IMR-90 (cell line): ENCODE measurements at places on chromosomes 7 and 10. TPM values are rescaled to one million over a fixed set of nuclear protein-coding genes. Genes with fewer than 3 reads are reported as not detected.
A peak's percentile ranks its signal among the peaks of the same experiment; 100 is the strongest.

The PCLO gene
- total RNA-seq: under 0.01 TPM in 2 replicates

The DGKI gene
- 15.3 and 15.8 TPM in 2 replicates for total RNA-seq

The HKDC1 gene
- under 0.01 TPM in 1 of 2 replicates, not detected in the other for total RNA-seq

The PNLIP gene
- total RNA-seq: not detected in 2 replicates

The ZNF853 gene
- total RNA-seq: 3.3 and 3.4 TPM in 2 replicates

The EBLN1 gene
- total RNA-seq: not detected in 2 replicates

The FAM25A gene
- not detected in 2 replicates for total RNA-seq

The CALHM3 gene
- total RNA-seq: not detected in 2 replicates

- DNase-seq: peak; percentile 28
These were observed 460.3 kb downstream of the SUGCT start for GRCh38 chr7:40595129-40595528.

- no peak for DNase-seq
These were observed 77.9 kb upstream of the LRRN3 start for GRCh38 chr7:111012799-111013675.

DNA sequence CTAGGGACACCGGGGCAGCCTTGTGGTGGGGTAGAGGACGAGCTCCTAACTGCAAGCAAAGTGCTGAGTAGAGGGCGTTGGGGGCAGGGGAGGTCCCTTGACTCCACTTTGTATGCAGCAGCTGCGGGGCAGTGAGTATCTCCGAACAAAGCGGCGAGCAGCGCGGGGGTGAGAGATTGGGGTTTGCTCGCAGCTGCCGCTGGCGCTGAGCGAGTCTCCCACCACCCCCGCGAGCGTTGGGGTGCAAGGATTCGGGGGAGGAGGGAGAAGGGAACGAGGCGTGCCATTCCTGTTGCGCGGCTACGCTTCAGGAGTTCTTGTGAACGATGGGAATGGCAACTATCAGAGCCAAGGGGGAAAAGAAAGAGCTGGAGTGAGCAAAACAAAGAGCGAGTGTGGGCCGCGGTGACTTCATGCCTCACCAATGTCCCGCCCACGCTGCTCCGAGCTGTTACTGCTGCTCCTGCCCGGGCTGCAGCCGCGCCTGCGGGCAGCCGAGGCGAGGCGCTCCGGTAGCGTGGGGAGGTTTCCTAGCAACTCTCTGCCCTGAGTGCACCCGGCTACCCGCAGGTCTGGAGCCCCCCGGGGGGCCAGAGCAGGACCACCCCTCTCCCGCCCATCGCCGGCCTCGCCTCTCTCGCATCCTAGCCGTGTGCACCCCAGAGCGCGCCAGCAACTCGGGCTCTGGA is at the start of gene ITGB8:
TSS of gene ITGB8 (plus strand) at position 662 of the 689 bp plus-strand sequence. CDS start 907 bp downstream, outside the sequence.
- DNase-seq: peak; percentile 94

- DNase-seq: no peak
These were observed 23.7 kb upstream of the NUB1 start for GRCh38 chr7:151317936-151318335.

GRCh38 chr7:107262857-107263256 is 94.1 kb downstream of the HBP1 start:
- peak; percentile 6 for DNase-seq

DNA sequence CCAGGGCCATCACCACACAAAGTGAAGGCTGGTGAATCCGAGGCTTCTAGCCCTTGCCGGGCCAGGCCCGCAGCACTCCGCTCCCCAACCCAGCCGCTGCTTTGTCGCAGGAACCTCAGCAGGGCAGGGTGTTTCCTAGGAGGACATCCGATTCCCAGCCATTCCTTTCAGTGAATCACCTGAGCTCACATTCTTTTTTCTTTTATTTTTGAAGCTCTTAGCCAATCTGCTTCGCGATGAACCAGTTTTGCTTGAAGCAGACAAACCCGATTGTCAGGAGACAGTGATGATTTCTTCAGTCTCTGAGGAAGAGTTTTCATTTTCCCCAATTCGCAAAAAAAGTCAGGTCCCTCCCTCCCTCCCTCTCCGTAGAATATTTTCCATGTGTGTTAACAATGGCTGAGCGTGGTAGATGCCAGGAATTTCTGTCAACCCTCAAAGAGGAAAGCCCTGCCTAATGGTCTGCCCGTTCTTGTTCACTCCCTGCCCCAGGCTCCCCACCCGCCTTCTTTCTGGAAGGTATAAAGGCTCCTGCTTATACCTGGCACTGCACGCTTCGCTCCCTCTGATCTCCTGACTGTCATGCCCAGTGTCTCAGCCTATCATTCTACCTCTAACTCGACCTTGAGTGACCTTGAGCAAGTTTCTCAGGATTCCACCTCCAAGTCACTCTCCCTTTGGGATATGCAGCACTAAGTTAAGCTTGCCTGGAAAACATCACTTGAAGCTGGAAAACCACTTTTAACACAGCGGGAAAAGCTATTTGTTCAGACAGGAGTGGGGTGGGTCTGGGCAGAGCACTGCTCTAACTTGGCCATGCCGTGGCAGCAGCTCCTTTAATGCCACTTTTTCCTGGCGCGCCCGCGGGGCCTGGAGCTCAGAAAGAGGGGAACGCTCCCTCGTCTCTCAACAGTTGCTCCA is 35.1 kb downstream of the EGFR start:
- DNase-seq: peak; percentile 50

DNA sequence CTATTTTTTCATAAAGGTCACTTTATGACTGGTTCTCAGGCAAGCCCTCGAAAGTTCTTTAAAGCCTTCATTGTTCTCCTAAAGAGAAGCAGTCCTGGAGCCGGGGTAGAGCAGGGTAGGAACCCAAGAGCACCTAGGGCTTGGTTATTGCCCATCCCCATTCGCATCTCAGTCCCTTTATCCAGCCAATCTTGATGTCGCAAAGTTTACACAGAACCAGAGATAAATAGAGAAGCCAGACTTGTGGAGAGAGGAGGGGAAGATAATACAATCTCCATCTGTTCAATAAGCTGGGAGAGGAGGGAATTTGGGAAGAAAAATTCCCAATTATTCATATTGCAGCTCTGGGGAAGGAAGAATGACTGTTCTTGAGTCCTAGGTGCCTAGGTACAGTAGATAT is 6.4 kb upstream of the SRI start:
- DNase-seq: no peak

DNA sequence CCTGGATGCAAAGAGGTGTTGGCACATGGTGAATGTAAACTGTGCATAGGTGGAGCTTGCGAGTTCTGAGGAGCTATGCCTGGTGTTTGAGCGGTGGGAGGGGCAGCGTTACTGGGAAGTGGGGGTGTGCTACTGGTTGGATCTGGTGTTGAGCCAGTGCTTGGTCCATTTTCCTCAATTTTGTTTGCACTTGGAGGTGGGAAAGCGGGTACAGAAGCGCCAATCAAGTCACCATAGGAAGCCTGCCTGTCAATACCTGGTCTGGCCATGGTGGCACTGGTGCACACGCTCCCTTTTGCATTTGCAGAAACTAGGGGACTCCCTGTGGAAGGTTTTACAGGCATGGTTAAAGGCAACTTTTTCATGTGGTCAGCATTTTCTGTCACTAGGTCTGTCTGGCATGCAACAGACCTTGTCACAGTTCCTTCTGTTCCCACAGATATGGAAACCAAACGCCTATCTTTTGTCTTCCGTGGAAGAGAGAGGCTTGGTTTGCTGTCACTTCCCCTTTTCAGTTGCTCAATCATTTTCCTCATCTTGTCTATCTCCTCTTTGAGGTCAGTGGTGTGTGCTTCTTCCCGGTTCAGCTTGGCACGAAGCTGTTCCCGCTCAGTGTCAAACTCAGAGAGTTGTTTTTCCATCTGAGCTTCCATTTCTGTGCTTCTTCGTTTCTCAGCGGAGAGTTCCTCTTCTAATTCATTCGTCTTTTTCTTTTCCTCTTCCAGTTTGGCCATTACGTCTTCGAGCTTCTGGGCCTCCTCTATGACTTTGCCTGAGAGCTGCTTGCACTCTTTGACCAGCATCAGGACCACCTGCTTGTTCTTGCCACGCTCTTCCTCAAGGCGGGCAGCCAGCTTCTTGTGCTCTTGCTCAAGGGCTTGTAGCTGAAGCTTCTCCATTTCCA is 81.1 kb downstream of the CTTNBP2 start:
- no peak for DNase-seq

DNA sequence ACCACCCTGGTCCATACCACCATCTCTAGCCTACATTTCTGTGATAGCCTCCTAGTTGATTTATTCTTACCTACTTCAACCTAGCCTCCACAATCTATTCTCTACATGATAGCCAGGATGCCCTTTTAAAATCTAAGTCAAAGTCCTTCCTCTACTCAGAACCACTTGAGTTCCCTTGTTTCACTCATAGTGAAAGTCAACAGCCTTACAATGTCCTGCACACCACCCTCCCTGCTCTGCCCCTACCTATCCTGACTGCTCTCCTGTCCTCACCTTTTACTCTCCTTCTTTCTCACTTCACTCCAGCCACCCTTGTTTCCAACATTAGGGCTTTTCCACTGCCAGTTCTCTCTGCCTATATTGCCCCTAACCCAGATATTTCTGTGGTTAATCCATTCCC is 146.7 kb downstream of the GRM3 start:
- no peak for DNase-seq

DNA sequence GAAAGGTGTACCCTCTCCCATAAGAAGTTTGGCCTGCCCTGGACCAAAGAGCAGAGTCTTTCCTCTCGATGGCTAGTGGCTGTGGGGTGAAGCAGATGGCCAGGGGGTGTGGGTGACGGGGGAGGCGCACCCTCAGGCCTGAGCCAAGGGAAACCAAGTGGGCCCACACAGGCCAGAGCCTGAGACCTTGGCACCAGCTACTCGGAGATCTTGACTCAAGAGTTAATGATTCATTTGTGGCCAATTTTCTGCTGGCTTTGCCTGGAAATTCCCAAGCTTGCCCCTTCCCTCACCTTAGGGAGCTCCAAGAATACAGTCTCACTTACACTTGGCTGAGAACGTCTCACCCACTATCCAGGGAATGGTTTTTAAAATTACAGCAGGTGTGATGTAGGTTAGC is 42.7 kb downstream of the ZMIZ1 start:
- DNase-seq: peak; percentile 84

- no peak for DNase-seq
These were observed 54.6 kb downstream of the TMEM178B start for GRCh38 chr7:141128506-141128905.

- no peak for DNase-seq
These were observed 64.6 kb upstream of the PCBD1 start for GRCh38 chr10:70952921-70953320.

GRCh38 chr10:43128958-43129706 is 9.1 kb upstream of the CSGALNACT2 start:
- peak; percentile 98 for DNase-seq

DNA sequence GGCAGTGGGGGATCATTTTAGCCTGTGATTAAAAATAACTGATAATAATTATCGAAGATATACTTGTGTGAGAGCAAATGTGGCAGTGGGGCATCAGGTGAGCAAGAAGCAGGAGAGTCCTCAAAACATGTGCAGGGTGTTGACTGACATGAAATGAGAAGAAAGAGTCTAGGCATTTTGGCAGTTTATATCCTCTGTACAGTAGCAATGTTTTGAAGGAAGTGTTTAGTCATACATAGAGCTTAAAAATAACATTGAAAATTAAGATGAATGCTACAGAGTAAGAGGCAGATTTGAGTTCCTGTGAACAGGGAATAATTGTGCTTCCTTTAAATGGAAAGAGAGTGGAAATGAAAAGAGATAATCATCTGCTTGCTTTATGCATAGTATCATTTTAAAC is 47.4 kb downstream of the VPS50 start:
- DNase-seq: peak; percentile 5

- DNase-seq: no peak
These were observed 130.5 kb downstream of the WDR37 start for GRCh38 chr10:1186683-1186990.

GRCh38 chr7:94557215-94557614 is 47.6 kb downstream of the CASD1 start:
- no peak for DNase-seq

GRCh38 chr10:118621304-118621942 is 26.0 kb upstream of the PRLHR start:
- DNase-seq: no peak

- no peak for DNase-seq
These were observed 5.3 kb downstream of the ESYT2 start for GRCh38 chr7:158824028-158824427.

DNA sequence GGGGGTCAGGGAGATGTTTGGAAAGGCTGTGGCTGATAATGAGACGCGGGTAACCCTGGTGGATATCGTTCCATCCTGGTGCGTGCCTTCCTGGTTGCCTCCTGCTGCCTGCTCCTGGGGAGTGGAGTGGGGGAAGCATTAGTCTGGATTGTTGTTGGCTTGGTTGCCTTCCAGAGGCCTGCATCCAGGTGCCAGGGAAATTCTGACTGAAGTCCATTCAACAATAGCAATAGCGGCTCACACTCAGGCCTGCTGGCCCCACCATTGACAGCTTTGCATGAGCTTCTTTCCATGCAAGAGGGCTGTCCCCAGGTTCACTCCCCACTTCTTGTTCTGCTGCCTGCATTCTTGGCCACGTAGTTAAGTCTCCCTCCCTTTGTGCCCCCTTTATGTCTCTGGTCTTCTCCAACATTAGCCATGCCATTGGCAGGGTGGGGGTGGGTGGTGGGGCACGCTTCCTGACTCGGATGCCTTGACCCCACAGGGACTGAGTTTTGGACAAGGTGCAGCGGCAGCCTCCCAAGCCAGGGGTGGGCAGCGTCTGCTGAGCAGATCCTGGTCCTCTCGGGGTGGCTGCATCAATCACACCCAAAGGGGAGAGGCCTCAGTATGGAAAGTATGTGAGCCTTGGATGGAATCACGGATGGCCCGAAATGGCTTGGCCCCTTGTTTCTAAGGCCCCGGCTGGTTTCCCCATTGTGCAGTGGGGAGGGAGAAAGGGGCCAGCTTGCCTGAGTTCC is 150.2 kb downstream of the GRK5 start:
- no peak for DNase-seq

DNA sequence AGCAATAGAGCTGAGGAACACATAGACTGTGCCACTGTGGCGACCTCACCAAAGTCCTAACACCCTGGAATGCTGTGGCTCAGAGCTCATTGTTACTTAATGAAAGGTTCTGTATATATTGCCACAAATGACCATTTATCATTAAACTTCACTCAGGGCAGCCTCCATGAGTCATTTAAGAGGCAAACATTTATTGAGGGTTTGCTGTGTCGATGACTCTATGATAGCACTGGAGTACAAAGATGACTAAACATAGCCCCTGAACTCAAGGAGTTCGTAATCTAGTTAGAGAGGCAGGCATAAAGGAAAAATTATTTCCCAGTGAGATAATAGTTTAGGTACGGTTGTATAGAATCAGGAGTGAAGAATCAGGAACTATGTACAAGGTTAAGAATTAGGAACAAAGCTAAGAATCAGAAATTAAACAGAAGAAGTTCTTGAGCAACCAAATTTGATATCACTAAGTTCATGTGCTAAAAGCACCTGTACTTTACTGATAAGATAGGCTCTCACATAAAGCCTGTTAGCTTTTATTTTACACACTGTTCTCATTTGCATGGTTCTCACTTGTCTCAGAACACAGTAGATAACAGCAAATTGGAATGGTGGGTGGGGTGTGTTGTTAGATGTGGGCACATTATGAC is 7.9 kb downstream of the ENTPD7 start:
- peak; percentile 92 for DNase-seq
